ENCODE measurements at places on chromosomes 16 and 17.

DNA sequence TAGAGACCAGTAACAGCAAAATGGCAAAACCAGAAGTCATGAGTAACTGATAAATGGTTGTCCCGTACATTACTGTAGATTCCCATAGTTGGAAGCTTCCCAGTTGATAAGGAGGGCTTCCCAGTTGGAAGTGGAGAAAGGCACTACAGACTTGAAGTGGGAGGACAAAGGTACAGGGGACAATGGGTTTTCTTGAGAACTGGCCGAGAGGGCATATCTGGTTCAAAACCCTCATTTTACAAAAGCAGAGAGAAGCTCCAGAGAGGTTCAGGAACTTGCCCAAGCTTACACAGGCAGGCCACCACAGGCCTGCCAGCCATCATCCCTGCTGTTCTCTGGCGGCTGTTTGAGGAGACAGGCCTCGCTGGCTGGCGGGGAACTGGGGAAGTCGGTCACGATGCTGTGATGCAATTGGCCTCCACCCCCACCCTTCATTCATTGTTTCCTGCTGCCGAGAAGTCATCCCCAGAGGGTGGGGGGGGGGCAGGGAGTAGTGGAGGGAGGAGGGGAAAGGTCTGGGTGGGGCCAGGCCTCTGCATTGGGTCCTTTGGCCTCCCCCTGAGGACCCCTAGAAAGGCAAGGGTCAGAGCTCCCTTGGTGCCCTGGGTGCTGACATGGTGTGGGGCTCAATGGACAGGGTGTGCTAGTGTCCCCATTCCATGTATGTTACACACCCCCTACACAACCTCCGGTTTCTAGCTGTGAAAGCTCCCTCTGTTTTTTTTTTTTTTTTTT lies 3.0 kb downstream of the UBALD2 start:
- no peak for DNase-seq

GRCh38 chr16:67884684-67885083 lies at the start of gene NRN1L:
Gene NRN1L (plus strand): TSS chr16:67884885. CDS start chr16:67884904, 19 bp downstream.
- peak; percentile 7 for DNase-seq

GRCh38 chr16:50467943-50468748 lies 80.0 kb upstream of the NKD1 start:
- DNase-seq: no peak

DNA sequence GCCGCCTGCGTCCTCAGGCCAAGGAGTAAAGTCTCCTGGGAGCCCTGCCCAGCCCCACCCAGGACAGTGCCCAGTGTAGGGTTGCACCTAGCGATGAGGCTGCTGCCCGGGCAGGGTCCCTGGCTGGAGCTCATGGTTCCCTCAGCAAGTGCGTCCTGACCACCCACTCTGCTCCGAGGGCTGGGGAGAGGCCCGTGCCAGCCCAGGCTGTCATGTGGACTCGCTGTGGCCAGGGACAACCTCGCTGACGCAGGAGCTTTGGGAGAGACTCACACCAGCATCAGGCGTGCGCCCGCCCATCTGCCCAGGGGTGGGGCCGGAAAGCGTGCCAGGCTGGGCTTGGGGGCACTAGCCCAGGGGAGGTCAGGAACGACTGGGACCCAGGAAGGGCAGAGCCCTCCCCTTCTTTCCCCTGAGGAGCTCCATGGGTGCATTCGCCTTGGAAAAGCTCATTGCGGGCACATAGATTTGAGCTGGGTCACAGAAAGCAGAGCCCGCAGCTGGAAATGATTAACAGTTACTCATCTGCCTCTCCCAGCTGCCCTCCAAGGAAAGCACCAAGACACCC lies 19.7 kb downstream of the DPEP1 start:
- no peak for DNase-seq

GRCh38 chr17:67438667-67439066 lies 61.6 kb downstream of the PITPNC1 start:
- no peak for DNase-seq

DNA sequence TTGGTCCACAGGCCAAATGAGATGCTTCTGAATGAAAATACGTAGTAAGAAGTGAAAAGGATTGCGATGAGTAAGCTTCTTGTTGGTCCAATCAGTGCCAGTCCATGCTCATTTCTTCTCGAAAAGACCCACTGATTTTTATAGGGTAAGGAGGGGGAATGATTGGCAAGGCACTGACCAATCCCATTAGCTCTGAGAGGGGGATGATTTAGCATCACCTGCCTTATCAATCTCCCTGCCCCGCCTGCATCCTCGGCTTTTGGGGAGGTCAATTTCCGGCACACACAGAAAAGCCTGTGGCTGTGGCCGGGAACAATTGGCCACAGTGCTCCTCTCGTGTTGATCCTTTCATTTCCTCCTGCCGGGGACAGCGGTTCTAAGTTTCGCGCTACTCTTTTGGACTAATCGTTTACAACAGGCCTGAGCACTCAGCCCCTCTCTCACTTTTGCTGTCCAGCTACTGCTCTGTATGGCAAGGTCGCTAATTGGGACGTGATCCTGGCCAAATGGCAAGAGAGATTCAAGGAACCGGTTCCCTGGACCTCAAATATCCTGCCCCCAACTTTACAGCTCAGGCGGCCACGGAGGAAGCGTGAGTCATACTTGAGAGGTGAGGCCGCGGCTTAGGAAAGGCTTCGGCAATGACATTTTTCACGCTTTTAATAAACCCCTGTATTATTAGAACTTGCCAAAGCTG lies 43.1 kb downstream of the TBX4 start:
- no peak for DNase-seq

- no peak for DNase-seq
Observed at GRCh38 chr17:65121916-65122806, 15.0 kb upstream of the RGS9 start.

DNA sequence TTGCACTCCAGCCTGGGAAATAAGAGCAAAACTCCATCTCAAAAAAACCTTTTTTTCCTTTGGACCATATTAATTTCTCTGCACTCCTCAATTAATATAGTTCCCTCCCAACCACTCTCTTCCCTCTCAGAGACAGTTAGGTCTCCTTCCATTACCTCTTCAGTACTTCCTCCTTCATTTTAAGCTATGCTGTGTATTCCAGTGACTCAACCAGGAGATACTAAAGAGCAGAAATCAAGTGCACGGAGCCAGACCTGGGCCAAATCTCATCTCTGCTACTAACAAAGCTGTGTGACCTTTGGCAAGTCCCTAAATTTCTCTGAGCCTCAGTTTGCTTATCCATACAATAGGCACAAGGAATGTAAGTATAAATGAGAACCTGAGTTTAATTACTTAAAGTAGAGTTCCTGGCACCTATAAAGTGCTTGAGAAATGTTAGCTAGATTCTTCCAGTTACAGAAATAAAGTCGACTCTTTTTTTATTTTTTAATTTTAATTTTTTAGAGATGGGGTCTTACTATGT lies 8.5 kb downstream of the PECAM1 start:
- no peak for DNase-seq

GRCh38 chr16:73059779-73060615 lies 12.1 kb upstream of the ZFHX3 start:
- no peak for DNase-seq

- DNase-seq: no peak
Observed at GRCh38 chr17:64599187-64599676, 62.9 kb downstream of the SMURF2 start.

DNA sequence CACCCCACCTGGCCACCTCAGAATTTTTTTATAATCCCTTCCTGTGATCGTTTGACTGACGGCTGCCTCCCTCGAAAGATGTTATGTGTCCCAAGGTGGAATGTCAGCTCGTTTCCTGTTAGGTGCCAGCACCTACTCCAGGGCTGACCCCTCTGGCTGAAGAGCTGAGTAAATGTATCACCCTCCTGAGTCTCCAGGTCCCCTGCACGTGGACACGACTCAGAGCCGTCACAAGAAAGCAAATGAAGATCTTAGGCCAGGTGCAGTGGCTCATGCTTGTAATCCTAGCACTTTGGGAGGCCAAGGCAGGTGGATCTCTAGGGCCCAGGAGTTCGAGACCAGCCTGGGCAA lies 273.2 kb downstream of the C16orf95 start:
- DNase-seq: no peak

DNA sequence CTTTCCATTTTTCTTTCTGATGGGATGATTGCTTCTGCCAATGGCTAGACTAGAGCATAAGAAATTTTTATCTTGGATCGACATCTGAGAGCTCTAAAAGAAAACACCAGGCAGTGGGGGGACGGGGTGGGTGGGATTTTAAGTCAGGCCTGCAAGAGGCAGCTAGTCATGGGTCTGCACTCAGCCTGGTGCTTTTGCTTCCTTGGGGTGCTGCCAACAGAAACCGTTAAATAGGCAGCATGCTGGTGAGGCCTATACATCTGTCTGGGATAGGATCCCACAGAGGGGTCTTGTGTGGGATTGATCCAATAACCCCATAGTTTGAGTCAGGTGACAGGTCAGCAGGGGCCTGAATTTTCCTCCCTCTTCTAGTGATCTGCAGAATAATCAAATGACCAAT lies 26.9 kb downstream of the ZNRF1 start:
- DNase-seq: no peak

GRCh38 chr16:89150090-89150835 lies 21.3 kb upstream of the CDH15 start:
- DNase-seq: no peak

DNA sequence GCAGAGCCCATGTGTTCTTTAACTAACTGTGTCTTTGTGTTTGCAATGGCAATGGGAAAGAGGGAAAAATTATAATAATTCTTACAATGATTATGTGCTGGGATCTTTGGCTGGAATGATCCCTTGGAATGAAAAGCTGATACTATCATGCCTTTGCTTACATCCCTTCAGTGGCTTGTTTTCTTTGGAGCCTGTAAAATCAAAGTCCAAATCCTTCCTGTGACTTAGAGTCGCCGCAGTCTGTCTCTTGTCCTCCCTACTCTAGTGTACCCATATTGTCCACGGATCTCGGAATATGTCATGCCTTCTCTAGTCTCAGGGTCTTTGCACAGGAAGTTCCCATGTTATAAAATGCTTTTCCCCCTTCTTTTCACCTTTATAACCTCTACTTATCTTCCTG lies 111.7 kb upstream of the MAF start:
- no peak for DNase-seq

DNA sequence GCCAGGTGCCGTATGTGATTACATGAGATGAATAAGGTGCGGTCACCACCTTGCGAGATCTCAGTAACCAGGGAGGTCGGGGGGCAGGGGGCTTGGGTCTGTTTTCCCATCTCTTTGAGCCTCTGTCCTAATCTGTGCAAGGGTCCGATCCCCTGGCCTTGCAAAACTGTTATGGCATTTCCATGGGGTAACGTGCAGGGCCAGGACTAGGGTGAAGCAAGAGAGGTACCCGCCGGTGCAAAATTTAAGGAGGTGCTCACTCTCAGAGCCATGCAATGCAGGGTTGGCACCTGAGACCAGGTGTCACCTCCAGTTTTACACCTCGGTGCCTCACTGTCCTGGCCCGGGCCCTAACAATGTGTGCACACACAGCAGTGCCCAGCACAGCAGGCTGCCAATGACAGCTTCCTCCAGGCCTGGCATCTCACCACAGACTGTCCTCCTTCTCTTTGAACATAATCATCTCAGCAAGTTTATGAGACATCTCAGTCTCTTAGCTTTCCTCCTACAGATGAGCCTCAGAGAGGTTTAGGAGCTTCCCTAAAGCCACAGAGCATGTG lies 43.6 kb downstream of the C16orf95 start:
- no peak for DNase-seq

DNA sequence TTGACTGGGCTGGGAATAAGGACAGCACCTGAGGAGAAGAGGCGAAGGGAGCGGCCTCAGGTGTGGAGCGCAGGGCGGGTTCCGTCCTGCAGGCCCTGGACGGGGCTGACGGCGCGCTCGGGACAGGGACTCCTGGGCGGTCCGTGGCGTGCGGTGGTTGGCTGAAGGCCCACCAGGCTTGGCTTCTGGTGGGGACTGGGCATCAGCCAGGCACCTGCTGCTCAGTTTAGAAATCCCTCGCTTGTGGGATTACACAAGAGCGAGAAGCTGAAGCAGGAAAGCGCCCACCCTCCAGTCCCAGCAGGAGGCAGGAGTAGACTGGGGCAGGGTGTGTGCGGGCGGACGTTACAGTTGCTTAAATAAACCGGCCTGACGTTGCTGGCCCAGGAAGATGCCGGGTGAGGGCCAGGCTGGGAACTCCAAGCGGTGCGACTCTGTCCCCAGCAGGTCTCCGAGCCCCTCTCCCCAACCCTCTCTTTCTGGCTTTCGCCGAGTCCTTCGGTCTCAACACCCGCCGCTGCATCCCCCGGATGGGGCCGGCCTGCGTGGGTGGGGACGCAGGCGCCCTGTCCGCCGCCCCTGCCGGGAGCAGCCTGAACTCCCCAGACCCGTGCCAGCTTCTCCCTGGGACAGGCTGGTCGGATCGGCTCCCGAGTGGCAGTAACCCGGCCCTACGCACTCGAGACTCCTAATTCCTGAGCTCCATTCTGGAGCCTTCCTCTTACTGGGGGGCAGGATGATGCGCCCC lies 639 bp downstream of the MIF4GD start:
- no peak for DNase-seq

DNA sequence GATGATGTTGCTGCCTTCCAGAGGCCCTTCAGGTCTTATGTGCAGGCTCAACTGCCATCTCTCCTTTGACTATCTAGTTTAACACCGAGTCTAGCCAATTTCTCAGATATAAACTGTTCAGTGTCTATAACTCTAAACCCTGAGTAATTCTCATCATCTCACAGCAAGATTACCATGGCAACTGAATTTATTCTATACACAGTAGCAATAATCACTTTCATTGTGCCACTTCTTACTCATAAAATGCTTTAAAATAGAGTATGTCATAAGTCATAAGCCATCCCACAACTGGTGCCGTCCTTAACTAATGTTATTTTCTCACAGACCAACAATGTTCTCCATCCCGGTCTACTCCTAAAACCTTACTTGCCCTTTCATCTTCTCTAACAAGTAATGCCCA lies 45.0 kb downstream of the SYNRG start:
- DNase-seq: no peak

GRCh38 chr16:11327277-11328171 lies 17.7 kb upstream of the RMI2 start:
- DNase-seq: no peak

DNA sequence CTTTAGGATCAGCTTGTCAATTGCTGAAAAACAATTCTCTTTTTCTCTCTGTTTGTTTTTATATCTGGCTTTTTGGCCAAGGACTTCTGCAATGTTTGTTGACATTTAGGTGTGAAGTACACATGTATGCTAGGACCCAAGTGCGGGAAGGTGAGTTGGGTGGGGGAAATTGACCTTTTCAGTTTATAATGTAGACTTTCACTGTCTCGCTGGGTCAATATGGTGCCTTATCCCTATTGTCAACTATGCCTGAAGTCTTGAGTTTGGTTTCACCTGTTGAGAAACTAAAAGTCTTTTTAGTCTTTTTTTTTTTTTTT lies 9.5 kb downstream of the WWP2 start:
- no peak for DNase-seq

DNA sequence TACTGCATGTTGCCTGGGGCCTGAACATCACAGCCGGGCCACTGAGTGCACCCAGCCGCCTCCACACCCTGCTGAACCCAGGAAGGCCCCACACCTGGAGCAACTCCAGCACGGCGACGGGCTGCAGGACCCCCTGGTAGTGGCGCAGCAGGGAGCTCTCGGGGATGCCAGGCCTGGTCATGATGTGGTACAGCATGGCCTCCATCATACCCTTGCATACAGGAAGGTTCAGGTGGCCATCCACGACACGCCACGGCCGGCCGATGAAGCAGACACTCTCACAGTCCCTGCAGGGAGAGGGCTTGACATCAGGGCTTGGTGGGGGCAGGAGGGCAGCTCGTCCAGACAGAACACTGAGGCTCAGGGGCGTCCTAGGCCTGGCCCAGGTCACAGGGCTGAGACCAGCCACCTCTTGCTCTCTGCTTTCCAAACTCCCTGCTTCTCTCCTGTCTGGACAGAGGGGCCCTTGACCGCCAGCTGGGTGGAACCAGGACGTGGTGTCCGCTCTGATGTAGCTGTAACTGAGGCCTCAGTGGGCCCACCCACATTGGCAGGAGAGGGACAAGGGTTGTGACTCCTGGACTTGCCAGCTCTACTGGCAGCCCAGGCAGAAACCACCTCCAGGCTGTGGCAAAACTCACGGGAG lies 60.3 kb downstream of the IL21R start:
- no peak for DNase-seq

Data from NCI-H2081 treated with DMSO at 0.1 percent for 48 hours (cell line).